Endothelial cell of umbilical vein (primary cell): ENCODE measurements at places on chromosomes 7 and 10. TPM values are rescaled to one million over a fixed set of nuclear protein-coding genes. Genes with fewer than 3 reads are reported as not detected.

- DNase-seq, result peak; percentile 42
Observed at GRCh38 chr7:150564006-150564405, 3.2 kb upstream of the GIMAP4 start.

- peak; percentile 78 for DNase-seq
Observed at GRCh38 chr10:17425584-17426262, 28.7 kb downstream of the ST8SIA6 start.

GRCh38 chr7:131606346-131607290, 50.2 kb upstream of the PODXL start:
- DNase-seq, result no peak

DNA sequence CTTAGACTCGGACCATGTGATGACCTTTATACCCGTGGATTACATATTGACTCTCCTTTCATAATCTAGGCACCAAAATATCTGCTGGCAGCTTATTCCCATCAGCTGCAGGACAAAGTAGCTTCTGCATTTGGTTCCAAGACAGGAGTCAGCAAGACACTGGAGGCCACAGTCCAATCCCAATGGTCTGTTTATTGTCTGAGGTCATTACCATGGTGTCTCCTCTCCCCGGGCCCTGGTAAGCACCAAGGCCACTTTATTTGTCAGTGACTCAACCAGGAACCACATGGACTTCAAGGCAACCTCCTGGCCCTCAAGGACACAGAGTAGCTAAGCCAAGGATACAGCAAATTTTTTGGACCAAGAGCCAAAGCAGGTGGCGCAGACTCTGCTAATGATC, 36.1 kb downstream of the KCNMA1 start:
- no peak for DNase-seq

GRCh38 chr7:140212100-140212881, 35.5 kb upstream of the KDM7A start:
- no peak for DNase-seq

DNA sequence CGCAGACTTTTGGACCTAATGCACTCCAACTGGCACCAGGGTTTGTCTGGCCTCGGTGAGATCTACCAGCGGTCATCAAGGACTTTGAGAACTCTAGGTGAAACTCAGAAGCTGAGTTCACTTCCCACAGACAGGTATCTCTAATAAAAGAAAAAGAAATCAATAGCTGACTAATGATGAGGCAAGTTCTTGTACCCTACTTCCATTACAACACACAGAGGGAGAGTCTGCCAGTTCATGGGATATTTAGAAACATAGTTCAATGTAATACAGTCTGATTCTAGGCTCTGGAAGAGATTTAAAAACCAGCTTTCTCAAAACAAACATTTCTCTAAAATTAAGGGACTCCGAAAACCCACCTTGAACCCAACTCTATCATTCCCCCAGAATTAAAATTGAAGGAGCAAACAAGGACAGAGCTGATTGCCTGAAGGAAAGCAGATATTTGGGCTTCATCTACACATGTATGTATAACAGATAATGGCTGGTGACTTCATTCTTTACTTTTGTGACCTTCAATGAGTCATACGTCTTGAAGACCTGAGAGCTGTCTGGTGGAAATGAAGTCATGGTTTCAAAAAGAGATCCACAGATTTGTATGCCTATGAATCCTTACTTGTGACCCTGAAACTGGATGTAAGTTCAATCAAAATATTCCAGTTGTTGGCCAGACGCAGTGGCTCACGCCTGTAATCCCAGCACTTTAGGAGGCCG, 2.7 kb upstream of the PNLIPRP1 start:
- no peak for DNase-seq

GRCh38 chr10:91137011-91137643, 83.3 kb upstream of the PCGF5 start:
- DNase-seq, result no peak

CFAP70 gene
- polyA plus RNA-seq, result 0.11 and 0.19 TPM in 2 replicates

CARD11 gene
- polyA plus RNA-seq, result 20.4 and 20.5 TPM in 2 replicates

ITGB8 gene
- 2.9 and 3.4 TPM in 2 replicates for polyA plus RNA-seq

GPR146 gene
- polyA plus RNA-seq, result 44.8 and 76.6 TPM in 2 replicates
